IgD-negative memory B cell (primary cell): ENCODE measurements at places on chromosomes 12 and 14. TPM values are rescaled to one million over a fixed set of nuclear protein-coding genes. Genes with fewer than 3 reads are reported as not detected.

PLEKHG7 gene
- 12.0 TPM for polyA plus RNA-seq

PRDM4 gene
- 65.1 TPM for polyA plus RNA-seq

PIK3C2G gene
- not detected for polyA plus RNA-seq

CLEC9A gene
- not detected for polyA plus RNA-seq

KRT2 gene
- polyA plus RNA-seq, result not detected

KLRD1 gene
- 13.1 TPM for polyA plus RNA-seq

CD163 gene
- polyA plus RNA-seq, result 0.24 TPM

PA2G4 gene
- 112 TPM for polyA plus RNA-seq

TMEM63C gene
- polyA plus RNA-seq, result 0.24 TPM

MYRFL gene
- not detected for polyA plus RNA-seq

NEDD8 gene
- 273 TPM for polyA plus RNA-seq

ERP27 gene
- polyA plus RNA-seq, result 1.9 TPM

SLC4A8 gene
- polyA plus RNA-seq, result 0.53 TPM

EEF1AKMT3 gene
- 1.5 TPM for polyA plus RNA-seq

NFATC4 gene
- polyA plus RNA-seq, result 0.20 TPM

TRIM9 gene
- polyA plus RNA-seq, result 0.09 TPM

CHFR gene
- 24.3 TPM for polyA plus RNA-seq

EXOC3L4 gene
- not detected for polyA plus RNA-seq

KRT74 gene
- not detected for polyA plus RNA-seq

BBS10 gene
- 1.8 TPM for polyA plus RNA-seq

NAV3 gene
- 0.11 TPM for polyA plus RNA-seq

GDF3 gene
- polyA plus RNA-seq, result not detected

TOMM20L gene
- polyA plus RNA-seq, result not detected

IRAK3 gene
- polyA plus RNA-seq, result not detected

MYF6 gene
- not detected for polyA plus RNA-seq
